ENCODE measurements at places on chromosomes 1 and 21.

- DNase-seq, result peak; percentile 57
Measured at GRCh38 chr1:179583771-179584320, 7.8 kb upstream of the TDRD5 start.

GRCh38 chr21:36155603-36156338 is 853 bp upstream of the DOP1B start:
- DNase-seq, result no peak

DNA sequence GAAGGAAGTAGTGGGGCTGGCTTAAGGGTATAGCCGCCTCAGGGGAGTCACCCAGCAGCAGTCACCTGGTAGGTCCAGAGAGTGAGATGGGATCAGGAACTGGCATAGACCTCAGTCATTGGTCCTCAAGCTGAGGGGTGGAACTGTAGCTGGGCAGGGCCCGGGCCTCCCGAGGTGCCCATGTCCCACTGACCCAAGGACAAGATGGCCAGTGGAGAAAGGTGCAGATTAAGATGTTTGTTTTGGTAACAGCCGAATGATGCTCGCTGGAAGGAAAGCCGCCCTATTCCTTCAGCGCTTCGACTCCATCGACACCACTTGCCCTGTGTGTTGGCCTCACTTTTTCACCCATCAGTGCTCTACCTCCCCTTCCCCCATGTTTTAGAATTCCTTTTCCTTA is 16.4 kb downstream of the COL9A2 start:
- DNase-seq, result no peak

DNA sequence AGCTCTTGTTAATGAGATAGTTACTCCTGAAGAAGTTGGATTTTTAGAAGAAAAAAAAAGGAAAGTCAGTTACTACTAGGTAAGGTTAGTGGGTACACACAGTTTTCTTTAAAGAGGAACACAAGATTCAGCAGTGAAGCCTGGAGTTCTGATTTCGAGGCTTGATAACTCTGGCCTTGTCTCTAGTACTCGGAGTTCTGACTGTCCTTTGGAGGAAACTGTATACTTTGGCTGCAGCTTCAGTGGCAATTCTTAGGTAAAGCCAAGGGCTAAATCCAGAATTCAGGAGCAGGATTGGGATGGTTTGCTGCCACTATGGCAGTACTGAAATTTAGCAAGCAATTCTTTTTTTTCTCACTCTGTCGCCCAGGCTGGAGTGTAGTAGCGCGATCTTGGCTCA is 9.2 kb downstream of the ACADM start:
- no peak for DNase-seq

DNA sequence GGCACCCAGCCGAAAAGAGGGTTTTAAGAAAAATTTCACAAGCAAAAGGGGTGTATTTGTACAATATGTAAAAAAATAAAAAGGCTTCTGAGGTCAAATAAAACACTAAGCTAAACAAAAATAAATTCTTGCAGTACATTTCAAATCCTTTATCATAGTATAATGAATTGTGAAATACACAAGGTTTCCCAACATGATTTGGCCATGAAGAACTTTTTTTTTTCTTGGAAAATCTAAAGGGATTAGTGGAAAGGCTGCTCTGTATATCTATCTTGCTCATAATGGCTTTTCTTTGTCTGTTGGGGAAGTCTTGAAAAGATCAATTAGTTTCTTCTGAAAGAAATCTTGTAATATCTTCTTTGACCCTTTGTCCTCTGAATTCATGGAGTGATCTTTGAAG is 593.4 kb downstream of the PLPP3 start:
- DNase-seq, result no peak

- DNase-seq, result no peak
Measured at GRCh38 chr1:173479649-173480048, 2.5 kb downstream of the PRDX6 start.

DNA sequence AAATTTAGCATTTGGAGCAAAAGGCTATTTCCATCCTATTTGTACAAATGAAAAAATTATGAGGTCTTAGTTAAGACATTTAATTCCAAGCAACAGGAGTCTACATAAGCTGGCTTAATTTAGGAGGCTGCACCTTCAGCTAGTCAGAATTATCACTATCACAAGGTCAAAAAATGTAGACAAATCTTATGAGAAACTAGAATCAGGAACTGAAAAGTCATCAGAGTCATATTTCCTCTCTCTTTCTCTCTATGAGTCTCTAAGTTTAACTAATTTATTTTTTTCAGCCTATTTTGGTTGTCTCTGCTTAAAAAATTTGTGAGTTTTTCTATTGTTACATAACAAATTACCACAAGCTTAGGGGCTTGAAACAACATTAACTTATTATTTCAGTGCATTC is 807.1 kb upstream of the PRMT6 start:
- DNase-seq, result no peak

- peak; percentile 52 for DNase-seq
Measured at GRCh38 chr1:61081686-61082310, 563 bp upstream of the NFIA start.
